Fibroblast of skin of back (primary cell): ENCODE measurements at places on chromosomes 16 and 17.
A peak's percentile ranks its signal among the peaks of the same experiment; 100 is the strongest.

DNA sequence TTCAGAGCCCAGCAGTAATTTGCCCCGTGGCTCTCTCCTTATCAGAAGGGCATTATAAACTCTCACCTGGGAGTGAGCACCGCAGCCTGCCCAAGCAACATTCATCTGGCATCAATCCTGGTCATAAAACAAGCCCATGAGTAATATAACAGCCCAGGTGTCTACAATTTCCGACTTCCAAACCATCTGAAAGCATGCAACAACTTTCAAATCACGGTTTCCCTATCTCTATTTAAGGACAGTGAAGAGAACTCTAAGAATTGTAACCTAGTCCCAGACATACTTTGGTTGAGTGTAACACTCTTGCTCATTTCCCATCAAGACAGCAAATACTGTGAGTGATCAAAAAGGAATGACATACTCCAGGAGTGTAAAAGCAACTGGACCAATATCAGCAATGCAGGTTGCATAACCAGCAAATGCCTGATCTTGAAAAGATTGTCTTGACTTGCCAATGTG, 487.4 kb upstream of the SOX9 start:
- peak; percentile 90 for DNase-seq

GRCh38 chr17:78973196-78973595, 6.5 kb downstream of the LGALS3BP start:
- peak; percentile 44 for DNase-seq

GRCh38 chr17:27319541-27320221, 25.8 kb downstream of the WSB1 start:
- DNase-seq: no peak

- DNase-seq: no peak
Measured at GRCh38 chr16:56748191-56748590, 18.3 kb downstream of the NUP93 start.

DNA sequence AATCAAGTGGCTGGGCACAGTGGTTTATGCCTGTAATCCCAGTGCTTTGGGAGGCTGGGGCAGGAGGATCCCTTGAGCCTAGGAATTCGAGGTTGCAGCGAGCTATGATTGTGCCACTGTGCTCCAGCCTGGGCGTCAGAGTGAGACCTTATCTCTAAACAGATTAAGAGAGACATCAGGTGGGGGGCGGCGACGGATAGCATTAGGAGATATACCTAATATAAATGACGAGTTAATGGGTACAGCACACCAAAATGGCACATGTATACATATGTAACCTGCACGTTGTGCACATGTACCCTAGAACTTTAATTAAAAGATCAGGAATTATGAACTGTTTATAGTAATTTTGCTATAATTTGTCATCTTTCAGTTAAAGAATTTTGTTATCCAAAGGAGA, 10.3 kb downstream of the RAD51C start:
- DNase-seq: no peak

DNA sequence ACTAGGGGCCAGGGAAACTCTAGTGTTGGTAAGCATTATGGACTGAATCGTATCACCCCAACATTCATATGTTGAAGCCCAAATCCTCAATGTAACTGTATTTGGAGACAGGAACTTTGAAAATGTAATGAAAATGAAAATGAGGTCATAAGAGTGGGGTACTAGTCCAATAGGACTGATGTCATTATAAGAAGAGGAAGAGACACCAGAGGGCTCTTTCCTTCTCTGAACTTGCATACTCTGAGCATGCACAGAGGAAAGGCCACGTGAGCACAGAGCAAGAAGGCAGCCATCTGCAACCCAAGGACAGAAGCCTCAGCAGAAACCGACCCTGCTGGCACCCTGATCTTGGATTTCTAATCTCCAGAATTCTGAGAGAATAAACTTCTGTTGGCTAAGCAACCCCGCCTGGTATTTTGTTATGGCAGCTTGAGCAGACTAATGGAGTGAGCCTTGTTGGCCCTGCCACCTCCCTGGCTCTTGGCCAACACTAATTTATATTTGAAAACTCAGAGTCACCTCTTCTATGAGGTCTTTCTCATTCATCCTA, 273.4 kb downstream of the NTN1 start:
- no peak for DNase-seq

- no peak for DNase-seq
Measured at GRCh38 chr16:87554754-87555427, 47.4 kb upstream of the JPH3 start.

- peak; percentile 57 for DNase-seq
Measured at GRCh38 chr17:2025220-2025621, at the start of gene RTN4RL1. Gene RTN4RL1 (minus strand): TSS chr17:2025334. CDS start chr17:2024865, 469 bp downstream.

GRCh38 chr17:82272495-82273326, 789 bp downstream of the CSNK1D start:
- no peak for DNase-seq

- no peak for DNase-seq
Measured at GRCh38 chr16:15952265-15952711, 2.9 kb downstream of the ABCC1 start.

GRCh38 chr17:8068736-8069586, 18.6 kb downstream of the ALOX12B start:
- DNase-seq: no peak

GRCh38 chr16:17069681-17070080, 401.1 kb downstream of the XYLT1 start:
- DNase-seq: no peak

DNA sequence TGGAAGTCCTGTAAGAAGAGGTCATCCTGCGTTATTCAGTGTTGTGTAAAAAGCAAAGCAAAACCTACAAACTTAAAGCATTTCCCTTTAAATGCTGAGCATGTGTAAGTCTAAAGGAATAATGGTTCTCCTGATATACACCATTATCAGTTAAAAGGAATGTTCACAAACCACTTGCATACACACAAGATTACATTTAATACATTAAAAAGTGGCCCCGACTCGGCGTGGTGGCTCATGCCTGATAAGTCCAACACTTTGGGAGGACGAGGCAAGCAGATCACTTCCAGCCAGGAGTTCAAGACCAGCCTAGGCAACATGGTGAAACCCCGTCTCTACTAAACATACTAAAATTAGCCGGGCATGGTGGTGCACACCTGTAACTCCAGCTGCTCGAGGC, 30.5 kb downstream of the CPPED1 start:
- no peak for DNase-seq

- DNase-seq: no peak
Measured at GRCh38 chr16:23232806-23233205, 50.3 kb downstream of the SCNN1G start.

GRCh38 chr16:74999609-75000480, 1.0 kb downstream of the ZNRF1 start:
- DNase-seq: peak; percentile 62

DNA sequence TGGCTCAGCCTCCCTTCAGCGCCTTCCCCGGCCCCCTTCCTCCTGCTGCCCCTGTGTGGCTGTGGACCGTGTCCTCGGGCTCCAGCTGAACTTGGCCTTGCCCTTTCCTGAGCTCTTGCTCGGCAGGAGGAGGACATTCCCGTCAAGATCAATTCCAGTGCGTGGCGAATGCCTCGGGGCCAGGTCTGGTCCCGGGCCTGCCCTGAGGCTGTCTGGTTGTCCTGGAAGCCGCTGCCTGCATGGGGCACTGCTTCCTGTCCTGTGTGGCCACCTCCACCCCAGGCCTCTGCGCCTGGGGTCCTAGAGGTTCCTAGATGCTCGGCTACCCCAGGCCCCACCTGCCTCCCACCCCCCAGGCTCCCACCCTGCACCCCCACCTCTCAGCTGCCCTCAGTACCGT, 12.8 kb downstream of the BAHCC1 start:
- no peak for DNase-seq

GRCh38 chr17:50719924-50720794, 756 bp downstream of the LUC7L3 start:
- no peak for DNase-seq

- DNase-seq: no peak
Measured at GRCh38 chr17:4657678-4658077, 16.2 kb upstream of the ALOX15 start.

DNA sequence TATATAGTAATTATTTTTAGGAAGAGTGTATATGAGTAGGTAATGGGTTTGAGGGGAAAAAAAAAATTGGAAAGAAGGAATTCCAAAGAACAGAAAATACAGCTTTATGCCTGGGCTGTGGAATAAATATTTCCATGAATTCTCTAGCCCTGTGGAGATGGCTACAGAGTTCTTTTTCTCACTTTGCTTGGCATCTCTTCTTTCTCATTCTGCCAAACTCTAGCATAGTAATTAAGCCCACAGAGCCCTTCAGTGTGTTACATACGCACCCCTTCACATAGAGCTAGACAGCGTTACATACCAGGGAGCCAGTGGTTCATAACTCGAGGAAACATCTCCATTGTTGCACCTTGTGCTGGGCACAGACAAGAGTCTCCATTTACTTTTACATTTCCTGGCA, 621.1 kb downstream of the CDH8 start:
- no peak for DNase-seq

DNA sequence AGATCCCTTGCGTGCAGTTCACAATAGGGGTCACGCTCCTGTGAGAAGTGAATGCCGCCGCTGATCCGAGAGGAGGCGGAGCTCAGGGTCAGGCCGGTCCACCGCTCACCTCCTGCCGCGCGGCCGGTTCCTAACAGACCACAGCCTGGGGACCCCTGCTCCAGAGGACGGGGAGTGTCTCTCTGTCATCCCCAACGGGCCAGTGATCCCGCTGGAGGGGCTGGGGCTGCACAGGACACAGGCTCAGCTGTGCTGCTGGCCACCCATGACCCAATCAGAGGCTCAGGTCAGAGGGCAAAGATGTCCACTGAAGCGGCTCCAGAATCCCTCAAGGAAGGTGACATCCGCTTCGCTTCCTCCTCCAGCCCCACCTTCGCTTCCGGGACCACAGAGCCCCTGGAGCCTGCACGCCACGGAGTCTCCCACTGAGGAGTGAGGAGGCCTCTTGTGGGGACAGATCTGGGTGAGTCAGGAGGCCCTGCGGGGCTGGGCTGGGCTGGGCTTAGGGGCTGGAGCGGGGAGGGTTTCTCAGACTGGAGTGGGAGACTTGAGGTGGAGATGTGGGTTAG, 115.4 kb downstream of the METRNL start:
- DNase-seq: peak; percentile 71
